ACHN (cell line): ENCODE measurements at places on chromosomes 4 and X.
A peak's percentile ranks its signal among the peaks of the same experiment; 100 is the strongest.

DNA sequence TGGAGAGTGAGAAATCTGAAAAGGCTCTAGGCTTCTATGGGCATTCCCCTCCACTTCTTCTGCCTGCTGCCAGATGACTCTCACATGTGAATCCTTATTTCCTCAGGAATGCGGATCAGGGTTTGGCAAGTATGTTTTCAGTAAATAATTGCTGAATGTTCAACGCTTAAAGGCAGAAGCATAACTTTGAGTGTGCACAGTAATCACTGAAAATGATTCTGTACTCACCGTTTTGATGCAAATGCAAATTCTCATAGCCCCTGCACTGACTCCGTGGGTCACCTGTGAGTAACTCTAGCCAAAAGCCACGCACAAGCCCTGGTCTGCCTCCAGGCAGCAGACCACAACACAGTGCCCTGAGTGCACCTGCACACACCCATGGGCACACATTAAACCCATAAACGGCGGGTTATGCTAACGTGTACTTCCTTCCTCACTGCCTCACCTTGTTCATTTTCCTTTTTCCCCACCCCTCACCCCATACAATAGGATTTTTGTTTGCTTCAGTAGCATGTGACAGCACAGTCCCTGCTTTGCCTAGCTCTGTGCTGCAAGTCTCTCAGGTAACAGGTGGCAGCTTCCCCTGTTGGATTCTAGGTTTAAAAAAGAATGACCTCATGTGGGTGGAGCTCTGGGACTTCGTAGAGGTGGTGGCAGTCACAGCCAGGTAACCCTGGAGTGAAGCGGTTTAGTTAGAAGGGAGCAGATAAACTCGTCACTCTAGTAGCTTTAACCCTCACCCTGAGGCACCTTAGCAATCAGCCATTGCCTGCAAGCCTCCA, at the start of gene ARHGEF38:
Gene ARHGEF38, plus strand, starts transcription at position 656 of the 782 bp plus-strand sequence. CDS start 146 bp downstream, outside the sequence.
- peak; percentile 86 for DNase-seq

GRCh38 chrX:113873056-113873455, 710.8 kb upstream of the HTR2C start:
- DNase-seq = no peak

DNA sequence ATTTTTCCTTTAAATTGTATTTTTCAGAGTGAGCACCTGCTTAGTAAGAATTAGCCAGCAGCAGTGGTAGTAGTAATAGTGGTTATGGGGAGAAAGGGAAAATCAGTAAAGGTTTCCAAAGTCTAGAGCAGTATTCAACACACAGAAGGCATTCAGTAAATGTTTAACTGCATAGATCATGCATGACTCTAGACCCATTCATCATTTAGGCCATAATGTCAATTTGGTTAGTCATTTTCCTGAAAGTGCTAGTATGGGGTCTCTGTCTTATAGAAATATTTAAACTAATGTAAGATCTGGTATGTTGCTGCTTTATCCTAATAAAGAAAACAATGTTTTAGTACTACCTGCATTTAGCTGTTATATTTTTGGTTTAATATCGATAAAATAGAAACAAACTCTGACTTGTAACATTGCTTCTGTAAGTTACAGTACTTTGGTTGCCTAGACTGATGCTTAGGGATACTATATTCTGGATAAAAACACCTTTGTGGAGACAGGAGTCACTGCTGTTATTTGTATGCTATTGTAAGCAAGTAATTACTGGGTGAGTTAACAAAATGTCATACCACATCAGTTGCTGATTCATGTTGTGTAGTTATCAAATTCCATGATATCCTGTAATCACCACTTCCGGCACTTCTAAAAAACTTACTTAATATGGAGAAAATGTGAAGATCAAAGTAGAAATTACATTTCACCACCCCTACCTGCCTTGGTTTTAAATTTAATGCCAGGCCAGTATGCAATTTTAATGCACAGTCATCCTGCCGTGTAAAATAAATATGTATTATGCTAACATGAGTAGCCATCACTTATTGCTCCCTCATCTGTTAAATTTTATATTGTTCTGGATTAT, 115.8 kb upstream of the BMPR1B start:
- peak; percentile 85 for DNase-seq

DNA sequence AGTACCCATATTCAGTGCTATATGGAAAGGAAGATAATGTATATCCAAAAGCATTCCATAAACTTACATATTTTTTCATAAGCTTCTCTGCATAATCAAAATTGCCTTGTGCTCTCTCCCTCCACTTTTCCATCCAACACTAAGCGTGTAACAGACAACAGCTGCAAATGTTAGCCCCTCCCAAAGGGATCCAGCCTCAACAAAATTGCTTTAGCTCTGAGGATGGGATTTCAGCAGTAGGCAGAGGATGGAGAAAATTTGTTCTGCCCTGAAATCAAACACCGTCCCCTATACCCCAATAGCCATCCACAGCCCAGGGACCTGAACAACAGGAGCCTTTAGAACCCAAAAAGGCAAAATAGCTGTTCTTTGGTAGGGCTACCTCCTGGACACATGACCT, 28.8 kb upstream of the FGF13 start:
- no peak for DNase-seq

GRCh38 chr4:10639664-10640063, 44.9 kb downstream of the CLNK start:
- DNase-seq = no peak

- DNase-seq = peak; percentile 87
Measured at GRCh38 chr4:156771171-156771837, 200.3 kb downstream of the PDGFC start.

DNA sequence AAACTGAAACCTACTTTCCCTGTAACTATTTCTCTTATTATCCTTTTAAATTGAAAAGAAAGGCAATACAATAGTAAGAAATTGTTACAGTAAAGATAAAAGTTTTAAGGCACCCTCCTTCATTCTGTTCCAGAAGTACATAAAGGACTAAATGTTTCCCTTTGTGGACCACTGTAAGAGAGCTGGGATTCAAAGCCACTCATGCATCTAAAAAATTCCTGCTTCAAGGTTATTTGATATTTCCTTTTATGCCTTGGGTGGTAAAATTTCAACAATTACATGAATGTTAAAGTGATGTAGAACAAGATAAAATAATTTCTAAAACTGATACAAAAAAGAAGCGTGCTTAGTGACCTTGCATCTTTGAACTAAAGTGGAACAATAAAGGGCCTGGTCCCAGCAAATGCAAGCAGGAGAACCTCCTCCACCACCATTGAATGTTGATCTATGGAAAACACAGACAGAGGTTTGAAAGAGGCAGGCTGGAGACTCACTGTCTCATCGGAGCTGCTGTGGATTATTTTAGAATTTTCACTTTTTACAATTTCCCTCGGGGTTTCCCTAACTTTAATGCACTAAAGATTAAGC, 42.3 kb upstream of the PRSS12 start:
- DNase-seq = no peak

DNA sequence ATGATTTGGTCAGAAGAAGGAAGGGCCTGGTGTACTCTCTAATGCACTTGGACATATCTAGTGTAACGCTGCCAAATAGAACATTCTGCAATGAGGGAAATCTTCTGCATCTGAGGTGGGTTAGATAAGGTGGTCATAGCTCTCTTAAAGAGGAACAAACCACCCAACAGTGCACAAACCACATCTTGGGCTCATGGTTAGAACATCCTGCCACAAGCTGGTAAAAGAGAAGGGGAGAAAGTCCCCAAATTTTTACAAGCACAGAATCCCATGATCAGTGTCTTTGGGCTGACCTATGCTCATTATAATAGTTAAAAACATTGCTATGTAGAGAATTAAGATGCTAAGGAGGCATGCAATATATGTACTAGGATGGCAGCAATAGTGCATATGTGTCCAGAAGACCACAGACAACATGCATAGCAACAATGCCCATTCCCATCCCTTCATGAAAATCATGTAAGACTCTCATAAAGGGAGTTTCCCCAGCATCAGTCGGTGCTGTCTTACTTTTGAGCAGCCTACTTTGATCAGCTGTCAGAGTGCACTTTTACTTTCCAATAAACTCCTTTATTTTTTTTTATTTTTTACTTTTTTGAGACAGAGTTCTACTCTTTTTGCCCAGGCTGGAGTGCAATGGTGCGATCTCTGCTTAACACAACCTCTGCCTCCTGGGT, 99.7 kb upstream of the SLC7A11 start:
- DNase-seq = no peak

DNA sequence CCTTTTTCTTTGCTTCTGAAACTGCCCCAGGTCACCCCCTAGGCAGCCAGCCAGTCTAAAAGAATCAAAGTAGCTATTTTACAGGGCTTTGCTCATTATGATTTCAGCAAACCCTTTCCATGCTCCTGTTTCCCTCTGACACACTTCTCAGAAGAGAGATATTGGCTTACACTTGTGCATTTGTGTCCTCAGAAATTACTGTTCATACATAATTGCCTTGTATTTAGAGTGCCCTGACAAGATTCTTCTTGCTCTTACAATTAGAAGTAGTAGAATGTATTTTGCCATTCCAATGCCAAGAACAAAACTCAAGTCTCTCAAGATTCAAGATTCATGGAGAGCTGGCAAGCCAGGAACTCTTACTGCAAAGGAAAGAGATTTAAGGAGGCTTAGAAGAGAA, 531.0 kb upstream of the ZFP42 start:
- no peak for DNase-seq

DNA sequence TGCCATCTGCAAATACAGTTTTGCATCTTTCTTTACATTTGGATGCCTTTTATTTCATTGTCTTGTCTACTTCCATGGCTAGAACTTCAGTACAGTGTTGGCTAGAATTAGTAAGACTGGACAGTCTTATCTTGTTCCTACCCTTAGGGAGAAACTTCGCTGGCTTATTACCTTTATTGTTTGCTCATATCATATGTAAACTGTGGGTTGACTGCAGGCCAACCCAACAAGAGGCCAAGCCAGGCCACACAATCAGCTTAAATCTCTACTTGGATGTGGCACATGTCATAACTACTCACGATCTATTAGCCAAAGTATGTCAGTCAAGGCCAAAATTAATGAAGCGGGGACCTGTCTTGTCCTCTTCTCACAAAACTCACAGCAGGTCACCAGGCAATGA, 144.1 kb downstream of the THOC2 start:
- no peak for DNase-seq

GRCh38 chr4:139619644-139620043, 46.0 kb upstream of the MGST2 start:
- DNase-seq = peak; percentile 39

- no peak for DNase-seq
Measured at GRCh38 chrX:153388722-153389459, 12.3 kb downstream of the PNMA6E start.

DNA sequence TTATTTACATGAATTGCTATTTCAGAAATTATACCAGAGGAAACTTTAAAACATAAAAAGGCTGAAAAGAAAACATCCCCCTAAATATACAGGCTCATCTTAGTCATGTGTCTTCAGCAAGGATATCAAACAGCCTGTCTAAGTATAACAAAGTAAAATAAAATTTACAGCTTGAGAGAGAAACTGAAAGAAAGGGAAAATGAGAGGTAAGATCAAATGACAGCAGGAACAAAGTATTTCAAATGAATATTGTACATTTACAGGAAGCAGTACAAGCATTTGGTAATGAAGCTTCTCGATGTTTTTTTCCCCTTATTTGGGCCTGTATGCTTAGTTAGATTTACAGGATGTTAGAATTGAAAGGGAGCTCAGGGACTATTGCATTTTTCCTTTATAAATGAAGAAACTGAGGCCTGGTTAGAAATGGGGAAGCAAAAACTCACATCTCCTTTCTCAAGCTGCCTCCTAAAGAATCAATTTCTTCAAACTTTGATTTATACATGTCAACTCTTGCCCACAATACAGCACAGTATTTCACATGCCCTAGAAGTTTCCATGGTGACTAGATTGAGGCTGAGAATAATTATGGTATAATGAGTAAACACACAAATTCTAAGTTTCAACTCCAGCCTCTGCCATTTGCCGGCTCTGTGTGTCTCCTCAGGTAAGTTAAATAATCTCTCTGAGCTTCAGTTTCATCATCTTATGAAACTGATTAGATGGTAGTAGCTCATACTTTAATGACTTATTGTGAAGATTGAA, 29.3 kb downstream of the DAPP1 start:
- DNase-seq = no peak
